Activated CD4-positive, alpha-beta T cell treated with anti-CD3 and anti-CD28 coated beads for 1 hour (primary cell): ENCODE measurements at places on chromosomes 16 and 17.

GRCh38 chr16:31224092-31224955, 7.4 kb upstream of the PYDC1 start:
- DNase-seq: no peak

DNA sequence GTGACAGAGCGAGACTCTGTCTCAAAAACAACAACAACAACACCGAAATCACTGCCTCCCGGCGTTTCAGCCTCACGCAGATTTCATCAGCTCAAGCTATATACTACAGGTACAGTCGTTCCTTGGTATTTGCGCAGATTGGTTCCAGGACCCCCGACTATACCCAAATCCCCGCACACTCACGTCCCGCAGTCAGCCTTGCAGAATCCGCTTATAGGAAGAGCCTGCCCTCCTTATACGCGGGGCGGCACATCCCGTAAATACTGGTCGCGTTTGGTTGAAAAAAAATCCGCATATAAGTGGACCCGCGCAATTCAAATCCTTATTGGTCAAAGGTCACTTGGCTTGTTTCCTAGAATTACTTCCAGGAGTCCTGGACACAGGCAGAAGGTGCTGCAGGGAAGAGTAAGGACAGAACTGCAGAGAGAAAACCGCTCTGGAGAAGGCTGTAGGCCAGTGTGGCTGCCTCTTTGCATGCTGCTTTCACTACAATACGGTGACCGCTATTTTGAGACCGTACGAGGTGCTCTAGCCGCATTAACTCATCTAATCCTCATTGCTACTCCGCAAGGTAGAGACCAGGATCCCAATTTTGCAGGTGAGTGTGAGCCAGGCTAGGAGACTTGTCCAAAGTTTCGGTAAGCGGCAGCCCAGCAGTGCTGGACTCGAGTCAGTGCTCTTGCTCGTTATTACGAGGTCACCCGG, 718 bp downstream of the NDUFAB1 start:
- no peak for DNase-seq

- DNase-seq: no peak
Observed at GRCh38 chr17:65618516-65618915, 57.1 kb upstream of the AXIN2 start.

- DNase-seq: no peak
Observed at GRCh38 chr16:57759541-57760356, 24.2 kb downstream of the KATNB1 start.

DNA sequence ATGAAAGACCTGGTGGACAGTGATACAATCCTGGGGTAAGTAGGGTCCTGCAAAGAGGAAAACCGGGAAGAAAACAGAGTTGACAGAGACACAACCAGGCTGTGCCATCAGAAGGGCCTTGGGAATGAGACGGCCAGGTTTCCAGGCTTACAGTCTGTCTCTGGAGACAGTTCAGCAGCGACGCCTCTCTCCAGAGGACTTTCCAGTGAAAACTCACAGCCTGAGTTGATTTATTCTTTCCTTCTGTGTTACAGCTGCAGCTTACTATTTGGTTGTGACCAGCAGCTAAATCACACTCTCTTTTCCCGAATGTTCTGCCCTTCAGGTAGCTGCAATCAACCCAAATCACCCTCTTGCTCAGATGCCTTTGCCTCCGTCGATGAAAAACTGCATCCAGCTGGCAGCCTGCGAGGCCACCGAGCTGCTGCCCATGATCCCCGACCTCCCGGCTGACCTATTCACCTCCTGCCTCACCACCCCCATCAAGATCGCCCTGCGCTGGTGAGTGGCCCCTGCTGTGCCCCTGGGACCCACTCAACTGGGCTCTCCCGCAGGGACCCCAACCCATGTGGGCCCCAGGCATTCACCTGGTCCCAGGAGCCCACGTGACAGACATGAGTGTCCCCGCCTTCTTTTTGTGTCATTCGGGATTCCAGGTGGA, 209.2 kb downstream of the RPTOR start:
- no peak for DNase-seq

GRCh38 chr17:3534881-3535252, 22.7 kb downstream of the TRPV3 start:
- no peak for DNase-seq

- DNase-seq: no peak
Observed at GRCh38 chr16:86110726-86111125, 211.8 kb downstream of the IRF8 start.

- no peak for DNase-seq
Observed at GRCh38 chr16:46555951-46556350, 65.2 kb downstream of the SHCBP1 start.

DNA sequence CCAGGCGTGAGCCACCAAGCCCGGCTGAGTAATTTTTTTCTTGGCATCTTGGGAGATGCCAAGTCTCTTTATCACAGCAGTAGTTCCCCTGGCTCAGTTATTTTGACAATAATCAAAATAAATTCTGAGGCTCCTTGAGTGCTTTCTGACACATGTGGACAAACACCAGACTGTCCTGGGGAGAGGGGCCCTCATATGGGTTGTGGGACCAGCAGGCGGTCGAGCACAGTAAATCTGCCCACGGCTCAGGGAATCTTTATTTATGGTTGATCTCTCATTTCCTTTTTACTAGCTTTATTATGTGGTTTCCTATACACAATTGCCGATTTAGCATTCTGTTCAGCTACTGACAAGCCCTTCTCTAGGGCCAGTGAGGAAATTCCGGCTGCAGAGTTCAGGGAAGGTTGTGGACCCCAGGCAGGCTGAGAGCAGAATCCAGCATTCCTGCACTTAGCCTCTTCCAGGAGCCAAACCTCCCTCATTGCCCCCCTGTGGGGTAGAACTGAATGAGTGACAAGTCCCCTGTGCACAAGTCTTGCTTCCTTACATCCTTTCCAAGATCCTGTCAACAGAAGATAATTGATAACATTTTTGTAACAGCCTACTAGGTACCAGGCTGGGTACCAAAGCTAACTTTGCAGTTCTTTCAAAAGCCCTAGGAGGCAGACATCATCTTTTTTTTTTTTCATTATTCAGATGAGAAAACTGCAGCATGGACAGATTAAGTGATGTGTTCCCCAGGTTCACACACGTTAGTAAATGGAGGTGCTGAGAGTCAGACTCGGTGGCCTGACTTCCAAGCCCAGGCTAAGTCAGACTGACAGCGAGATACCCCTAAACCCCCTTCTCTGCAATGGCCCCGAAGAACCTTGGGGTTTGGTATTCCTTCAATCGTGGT, 40.2 kb downstream of the HS3ST3B1 start:
- no peak for DNase-seq
